Stimulated activated CD4-positive, alpha-beta T cell treated with anti-CD3 and anti-CD28 coated beads, Interleukin-12 subunit alpha, Interleukin-12 subunit beta, amount 100 ng/mL, for 48 hours (primary cell): ENCODE measurements at places on chromosomes 4 and X.

DNA sequence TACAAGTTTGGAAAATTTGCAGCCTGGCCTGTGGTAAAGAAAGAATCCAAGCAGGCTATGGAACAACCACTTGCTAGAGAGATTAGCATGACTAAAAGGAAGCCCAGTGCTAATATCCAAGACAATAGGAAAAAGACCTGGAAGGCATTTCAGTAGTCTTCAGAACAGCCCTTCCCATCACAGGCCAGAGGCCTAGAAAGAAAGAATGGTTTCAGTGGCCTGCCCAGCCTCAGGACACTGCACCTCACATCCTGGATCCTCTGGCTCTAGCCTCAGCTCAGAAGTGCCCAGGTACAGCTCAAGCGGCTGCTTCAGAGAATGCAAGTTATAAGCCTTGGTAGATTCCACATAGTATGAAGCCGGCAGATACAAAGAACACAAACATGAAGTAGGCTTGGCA is 449.8 kb upstream of the AR start:
- no peak for DNase-seq

GRCh38 chrX:153769158-153769864 is 5.3 kb downstream of the PLXNB3 start:
- no peak for DNase-seq

DNA sequence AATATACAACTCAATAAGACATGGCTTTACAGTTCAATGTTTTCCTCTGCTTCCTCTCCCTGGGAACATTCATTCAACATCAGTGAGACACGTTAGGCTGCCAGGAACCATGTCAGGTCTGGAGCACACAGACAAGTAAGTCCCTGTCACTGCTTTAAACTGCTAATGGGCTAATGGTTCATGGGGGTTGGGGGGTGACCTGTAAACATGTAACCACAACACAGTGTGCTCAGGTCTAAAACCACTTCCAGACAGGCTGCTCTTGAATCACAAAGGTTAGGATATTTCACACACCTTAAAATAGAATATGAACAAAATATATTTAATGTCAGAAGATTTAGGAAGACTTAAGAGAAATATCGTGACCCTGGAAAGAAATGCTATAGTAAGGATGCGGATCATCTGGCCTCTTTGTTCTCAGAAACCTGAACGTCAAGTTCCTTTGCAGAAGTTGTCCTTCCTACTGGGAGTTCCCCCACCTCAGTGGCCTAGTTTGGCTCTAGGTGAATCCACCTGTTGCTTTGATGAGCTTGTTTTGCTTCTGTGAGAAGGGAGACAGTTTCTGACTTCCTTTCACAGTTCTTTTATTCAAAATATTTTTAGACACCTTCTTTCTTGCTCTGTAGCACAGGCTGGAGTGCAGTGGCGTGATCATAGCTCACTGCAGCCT is 359.9 kb downstream of the UNC5C start:
- DNase-seq: no peak

- DNase-seq: no peak
Measured at GRCh38 chr4:41532882-41533281, 5.1 kb upstream of the LIMCH1 start.

DNA sequence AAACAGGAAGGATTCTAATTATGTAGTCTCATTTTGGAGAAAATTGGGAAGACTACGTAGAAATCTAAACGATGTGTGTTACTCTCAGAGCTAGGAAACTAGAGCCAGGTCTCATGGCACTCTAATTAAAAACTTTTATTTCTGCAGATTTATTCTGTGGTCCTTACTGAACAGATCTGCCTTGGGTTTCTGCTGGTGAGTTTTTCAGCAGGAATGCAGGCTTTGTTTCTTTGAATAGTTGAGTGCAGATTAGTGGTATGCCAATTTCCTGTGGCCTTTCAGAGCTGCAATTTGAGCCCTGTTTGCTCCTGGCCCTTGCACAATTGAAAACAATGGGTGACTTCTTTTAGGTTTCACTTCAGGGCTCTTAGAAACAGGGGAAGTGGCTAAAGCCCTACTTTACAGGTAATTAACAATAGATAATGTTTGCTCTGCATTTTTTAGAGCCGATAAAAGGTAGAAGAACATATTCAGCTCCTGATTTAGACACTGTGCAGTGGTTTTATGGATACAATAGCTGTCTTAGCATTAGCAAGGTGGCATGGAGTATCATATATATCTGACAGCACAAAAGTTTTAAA is 21.8 kb downstream of the SPRY1 start:
- DNase-seq: no peak

DNA sequence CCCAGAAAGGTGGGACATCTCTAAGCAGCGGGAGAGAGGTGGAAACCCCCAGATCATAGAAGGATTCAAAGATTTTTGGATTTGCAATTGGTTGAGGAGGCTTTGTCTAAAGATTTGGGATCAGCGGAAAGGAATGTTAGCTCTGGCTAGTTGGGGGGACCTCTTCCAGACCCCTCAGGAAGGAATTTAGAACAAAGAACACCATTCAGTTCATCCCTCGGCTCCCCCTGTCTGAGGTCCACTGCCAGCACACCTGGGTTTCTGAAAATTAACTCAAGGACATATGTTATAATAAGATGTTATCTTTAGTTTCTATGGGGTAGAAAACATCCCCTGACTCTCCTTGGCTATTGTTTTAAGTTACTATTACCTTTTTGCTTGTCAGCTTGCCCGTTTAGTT is 163.6 kb downstream of the CEP135 start:
- no peak for DNase-seq

DNA sequence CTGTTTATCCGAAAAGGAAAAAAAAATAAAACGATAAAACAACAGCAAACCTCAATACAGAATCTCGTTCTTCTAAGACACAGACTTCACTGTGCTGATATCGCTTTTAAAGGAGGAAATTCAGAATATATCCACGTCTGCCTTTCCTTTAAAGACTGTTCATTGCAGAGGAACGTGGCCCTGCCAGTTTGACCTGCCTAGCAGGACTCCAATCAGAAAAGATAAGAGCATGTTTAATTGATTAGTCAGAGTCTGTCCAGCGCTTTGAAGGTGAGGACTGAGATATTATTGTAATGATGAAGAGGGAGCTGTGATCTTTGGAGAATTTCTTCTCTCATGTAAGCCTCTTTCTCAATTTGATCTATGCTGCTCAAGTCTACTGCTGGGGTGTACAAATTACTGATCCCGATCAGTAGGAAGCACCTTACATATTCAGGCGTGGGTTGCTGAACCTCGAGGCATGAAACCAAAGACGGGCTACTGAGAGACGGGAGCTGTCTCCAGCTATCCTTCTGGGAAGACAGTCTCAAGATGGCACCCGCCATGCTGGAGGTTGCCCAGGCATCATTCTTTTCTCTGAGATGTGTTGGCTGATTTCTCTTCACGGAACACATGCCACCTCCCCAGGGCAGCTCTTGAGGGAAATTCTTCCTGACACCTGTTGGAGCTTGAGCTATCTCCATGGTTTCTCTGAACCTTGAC is 146.1 kb downstream of the SHOX start:
- no peak for DNase-seq

GRCh38 chr4:5954056-5954760 is 61.3 kb upstream of the CRMP1 start:
- no peak for DNase-seq

DNA sequence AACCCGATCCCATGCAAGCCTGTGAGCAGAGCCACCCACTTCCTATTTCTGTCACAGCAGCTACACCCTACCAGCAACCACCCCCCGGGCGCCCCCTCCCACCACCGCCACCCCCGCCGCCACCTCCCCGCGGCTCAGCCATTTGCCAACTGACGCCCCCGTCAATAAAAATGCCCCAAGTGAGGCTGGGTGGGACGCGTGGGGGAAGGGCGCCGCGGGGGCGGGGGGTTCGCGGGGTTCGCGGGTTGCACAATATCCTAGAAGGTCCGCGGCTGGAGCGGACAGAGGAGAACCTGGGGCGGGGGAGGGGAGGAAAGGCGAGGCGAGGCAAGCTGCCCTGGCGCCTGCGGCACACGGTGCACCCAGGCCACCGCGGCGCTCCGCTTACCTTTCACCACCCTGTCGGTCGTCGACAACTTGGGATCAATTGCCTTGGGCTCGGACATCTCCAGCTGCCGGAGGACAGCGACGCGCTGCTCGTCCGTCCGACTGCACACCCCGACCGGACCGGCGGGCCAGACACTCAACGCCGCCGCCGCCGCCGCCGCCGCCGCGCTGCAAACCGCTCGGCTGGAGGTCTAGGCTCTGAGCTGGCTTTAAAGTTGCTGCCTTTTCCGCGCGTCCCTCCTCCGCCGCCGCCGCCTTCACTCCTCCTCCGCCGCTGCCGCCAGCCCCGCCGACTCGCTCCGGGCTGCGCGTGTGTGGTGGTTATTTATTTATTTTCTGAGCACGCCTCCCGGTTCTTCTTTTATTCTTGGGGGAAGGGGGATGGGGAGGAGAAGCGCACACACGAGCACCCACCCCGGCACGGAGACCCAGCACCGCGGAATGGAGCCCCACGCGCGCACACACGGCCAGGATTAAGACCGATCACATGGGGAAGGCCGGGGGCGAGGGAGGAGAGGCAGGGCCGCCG is 717 bp downstream of the PPP3CA start:
- peak; percentile 36 for DNase-seq

DNA sequence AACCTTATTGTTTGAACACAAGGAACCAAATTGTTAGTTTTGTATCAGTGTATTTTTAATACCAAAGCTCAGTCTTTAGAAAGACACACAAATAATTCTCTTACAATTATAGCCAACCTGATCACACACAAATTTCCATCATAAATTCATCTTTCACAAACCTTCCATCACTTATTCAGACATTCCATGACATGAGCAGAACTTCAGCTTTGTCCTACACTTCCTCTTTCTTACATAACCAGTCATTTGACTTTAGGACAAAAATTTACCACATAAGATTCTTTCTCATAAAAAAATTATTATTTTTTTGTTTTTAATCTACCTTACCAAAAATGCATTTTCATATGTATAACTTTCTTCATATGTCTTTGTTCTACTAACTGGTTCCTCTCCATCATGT is 312.2 kb downstream of the GALNTL6 start:
- DNase-seq: no peak

DNA sequence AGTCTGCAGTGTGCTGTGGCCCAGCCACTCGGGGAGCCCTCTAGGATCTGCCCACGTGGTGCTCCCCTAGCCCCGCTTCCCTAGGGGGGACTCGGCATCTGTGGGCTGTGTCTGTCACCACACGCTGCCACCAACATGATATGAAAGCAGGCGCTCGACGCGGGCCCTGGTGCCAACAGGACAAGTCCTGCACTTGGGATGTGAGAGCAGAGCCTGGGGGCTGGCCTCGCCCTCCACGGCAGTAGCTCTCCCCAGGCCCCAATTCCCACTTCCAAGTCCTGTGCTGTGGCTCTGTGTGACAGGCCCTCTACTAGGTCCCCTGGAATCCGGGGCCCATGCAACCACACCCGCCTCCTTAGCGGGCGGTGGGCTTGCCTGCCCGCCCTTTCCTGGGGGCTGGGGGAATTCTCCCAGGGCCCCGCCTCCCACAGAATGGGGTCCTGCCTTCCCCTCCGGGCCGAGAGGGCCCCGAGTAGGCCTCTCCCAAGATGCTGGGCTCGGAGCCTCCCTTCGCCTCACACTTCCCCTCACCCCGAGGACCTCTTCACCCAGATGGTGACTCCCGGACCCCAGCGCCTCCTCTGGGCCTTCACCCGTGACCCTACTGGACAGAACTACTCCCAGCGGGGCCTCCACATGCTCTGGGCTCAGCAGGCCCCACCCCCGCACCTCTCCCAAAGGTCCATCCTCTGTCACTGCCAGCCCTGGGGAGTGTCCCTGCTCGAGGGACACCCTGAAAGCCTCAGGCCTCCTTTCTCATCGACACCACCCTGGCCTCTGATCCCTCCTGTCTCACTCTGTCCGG is 11.2 kb downstream of the LRPAP1 start:
- no peak for DNase-seq

GRCh38 chr4:184693056-184693455 is 40.8 kb downstream of the CENPU start:
- DNase-seq: no peak

GRCh38 chr4:165207016-165207430 is 338 bp upstream of the KLHL2 start:
- no peak for DNase-seq

DNA sequence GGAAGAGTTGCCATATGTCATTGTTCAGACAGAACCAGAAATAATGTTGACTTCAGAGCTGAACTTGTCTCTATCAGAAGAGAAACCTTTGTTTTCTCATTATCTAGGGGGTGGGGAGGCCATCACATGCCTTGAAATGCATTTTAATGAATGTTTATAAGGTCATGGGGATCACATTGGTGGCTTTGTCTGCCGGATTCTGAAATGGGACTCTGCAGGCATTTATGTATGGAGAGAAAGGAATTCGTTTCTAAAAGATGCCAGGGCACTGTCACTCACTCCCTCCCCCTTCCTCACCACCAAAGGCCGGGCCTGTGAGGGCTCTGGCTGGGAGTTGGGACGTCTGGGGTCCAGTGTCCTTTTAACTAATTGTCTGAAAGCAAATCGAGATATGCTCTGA is 102.2 kb downstream of the MAMLD1 start:
- DNase-seq: no peak

GRCh38 chr4:158161551-158162354 is 11.1 kb downstream of the GASK1B start:
- DNase-seq: no peak

DNA sequence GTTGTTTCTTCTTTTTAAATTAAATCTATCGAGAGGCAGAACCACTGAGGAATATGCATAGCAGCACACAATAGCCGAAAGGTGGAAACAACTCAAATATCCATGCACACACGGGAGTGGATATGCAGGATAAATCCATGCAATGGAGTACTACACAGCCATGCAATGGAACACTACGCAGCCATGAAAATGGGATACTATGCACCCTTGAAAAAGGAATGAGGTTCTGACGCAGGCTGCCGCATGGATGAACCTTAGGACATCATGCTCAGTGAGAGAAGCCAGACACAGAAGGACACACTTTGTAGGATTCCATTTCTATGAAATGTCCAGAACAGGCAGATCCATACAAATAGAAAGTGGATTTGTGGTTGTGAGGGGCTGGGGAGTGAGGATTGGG is 18.4 kb upstream of the P2RY8 start:
- no peak for DNase-seq

- DNase-seq: no peak
Measured at GRCh38 chrX:30489323-30489722, 88.2 kb downstream of the TASL start.

DNA sequence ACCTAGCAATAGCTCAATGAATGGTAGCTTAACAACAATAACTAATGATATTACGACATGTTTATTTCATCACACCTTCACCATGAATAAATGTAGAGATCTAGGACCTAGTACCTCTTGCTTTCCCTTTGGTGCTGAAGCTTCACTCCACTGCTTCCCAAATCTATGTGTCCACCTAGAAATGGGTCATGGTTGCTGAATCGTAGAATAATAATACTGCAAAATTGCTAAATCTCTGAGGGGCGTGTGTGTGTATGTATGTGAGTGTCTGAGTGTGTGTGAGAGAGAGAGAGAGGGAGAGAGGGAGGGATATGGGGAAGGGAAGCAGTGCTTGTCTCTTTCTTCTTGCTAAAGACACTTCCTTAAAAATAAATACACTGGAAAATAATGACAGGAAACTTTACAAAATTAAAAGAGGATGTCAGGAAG is 109.3 kb upstream of the BMP2K start:
- DNase-seq: no peak

- DNase-seq: no peak
Measured at GRCh38 chr4:163269869-163270268, 62.5 kb downstream of the NPY1R start.

GRCh38 chrX:64202808-64203325 is 2.6 kb downstream of the AMER1 start:
- no peak for DNase-seq

- DNase-seq: no peak
Measured at GRCh38 chrX:130885996-130886395, 17.0 kb downstream of the ENOX2 start.
